ENCODE measurements at places on chromosomes 6 and 20. TPM values are rescaled to one million over a fixed set of nuclear protein-coding genes. Genes with fewer than 3 reads are reported as not detected.
A peak's percentile ranks its signal among the peaks of the same experiment; 100 is the strongest.

DNA sequence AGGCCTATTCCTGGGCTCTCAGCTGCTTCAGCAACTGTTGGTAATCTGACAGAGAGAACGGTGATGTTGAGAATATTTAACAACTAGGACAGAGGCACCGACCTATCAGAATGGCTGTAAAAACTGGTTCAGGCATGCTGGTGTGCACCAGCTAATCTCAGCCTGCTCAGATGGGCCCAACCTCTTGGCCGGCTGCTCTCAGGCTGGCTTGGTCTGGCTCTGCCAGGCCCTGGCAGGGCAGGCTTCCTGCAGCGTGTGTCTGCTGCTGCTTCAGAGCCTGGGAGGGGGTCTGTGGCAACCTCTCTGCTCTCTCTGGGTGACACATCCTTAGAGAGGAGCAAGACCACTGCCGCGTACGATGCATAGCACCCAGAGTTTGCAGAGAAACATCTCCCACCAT is 4.8 kb downstream of the SLC2A12 start:
- peak; percentile 74 for DNase-seq

GRCh38 chr6:139470997-139471396 is 96.5 kb upstream of the CITED2 start:
- no peak for DNase-seq

DNA sequence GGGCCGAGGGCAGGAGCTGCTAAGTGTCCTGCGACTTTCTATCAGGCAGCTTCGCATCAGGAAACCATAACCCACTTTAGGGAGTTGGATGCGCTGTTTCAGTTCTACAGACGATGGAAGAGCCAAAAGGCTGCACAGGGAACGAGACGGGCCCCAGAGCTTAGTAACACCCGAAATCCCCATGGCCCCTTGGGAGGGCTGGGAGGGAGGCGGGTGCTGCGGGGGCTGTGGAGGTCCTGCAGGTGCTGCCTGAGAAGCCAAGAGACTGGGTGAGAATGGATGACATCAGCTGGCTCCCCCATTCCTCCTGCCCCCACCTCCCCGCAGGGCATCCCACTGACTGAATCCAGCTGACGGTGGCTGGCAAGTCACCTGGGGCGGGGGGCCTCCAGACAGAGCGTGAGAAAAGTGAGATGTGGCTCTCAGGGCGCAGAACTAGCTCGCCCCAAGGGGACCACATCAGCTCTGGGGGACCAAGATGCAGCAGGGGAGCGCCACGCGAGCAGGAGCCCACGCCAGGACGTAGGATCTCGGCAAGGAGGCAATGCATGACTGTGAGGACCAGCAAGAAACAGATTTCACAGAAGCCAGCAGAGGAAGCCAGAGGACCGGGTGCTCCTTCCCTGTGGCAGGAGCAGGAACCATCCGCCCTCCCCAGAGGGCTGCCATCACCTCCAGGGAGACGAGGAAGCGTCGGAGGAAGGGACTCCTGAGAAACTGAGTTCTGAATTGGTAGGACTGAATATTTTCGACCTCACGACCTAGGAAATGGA is 36.8 kb downstream of the PNLDC1 start:
- peak; percentile 47 for DNase-seq

DNA sequence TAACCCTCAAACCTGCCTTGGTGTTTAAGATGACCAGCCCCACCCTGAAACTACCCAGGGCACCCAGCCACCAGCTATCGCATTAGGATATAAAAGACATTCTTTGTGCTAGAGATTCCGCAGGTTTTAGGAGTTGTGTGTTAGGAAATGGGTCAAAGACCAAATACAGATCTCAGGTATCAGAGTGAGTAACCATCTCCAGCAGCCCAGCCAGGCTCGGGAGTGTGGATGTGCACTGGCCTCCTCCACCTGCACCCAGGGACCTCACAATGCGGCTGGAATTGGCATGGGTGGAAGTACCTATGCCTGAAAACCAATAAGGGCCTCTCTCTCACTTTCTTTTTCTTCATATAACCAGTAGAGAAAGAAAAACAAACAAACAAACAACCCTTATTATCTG is 51.1 kb upstream of the CST7 start:
- no peak for DNase-seq

GRCh38 chr20:16535277-16535676 is 38.0 kb downstream of the KIF16B start:
- no peak for DNase-seq

- DNase-seq: no peak
Measured at GRCh38 chr20:6665621-6666355, 101.7 kb upstream of the BMP2 start.

- no peak for DNase-seq
Measured at GRCh38 chr20:25187635-25188034, 7.9 kb upstream of the ENTPD6 start.

Gene SLC44A4
- not detected for total RNA-seq

DNA sequence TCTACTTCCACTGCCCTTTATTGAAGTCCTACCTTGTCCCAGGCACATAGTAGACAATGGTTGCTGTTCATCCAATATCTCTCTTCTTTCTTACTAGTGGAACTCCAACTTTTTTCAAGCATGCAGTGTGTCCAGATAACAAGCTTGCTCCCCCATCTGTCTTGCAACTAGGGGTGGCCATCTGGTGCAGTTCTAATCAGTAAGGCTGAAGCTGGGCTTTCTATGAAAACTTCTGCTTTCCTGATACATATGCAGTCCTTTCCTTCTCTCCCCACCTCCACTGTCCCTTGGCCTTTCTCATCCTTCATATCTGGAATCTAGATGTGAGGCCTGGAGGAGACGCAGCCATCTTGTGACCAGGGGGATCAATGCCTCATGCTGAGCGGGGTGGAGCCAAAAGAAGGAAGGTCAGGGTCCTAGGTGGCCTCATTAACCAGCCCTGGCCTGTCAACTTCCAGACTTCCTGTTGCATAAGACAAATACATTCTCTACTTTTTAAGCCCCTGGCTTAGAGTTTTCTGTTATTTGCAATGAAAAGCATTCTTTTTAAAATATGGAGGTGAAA is 59.6 kb upstream of the ZFP64 start:
- DNase-seq: no peak

Gene CDSN
- not detected for total RNA-seq

GRCh38 chr6:158963020-158963808 is 36.8 kb downstream of the RSPH3 start:
- no peak for DNase-seq

Gene TFAP2C
- total RNA-seq: 0.20 TPM

DNA sequence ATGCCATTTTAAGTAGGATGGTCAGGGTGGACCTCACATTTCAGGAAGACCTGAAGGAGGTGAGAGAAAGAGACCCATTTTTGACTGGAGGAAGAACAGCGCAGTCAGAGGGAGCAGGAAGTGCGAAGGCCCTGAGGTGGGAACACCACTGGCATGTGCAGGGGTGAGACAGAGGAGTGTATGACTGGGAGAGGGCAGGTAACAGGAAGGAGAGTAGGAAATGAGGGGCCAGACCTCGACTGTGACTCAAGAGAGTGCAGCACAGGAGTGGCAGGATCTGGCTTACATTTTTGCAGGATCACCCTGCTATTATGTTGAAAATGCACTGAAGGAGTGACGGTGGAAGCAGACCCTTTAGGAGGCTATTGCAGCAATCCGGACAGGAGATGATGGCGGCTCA is 117.7 kb upstream of the CDYL start:
- no peak for DNase-seq

- no peak for DNase-seq
Measured at GRCh38 chr20:41081276-41081814, 52.7 kb downstream of the TOP1 start.

Gene SAMD3
- total RNA-seq: 0.32 TPM

GRCh38 chr6:31769684-31770371 is 7.3 kb downstream of the VWA7 start:
- DNase-seq: peak; percentile 78

Gene TMEM244
- not detected for total RNA-seq

- no peak for DNase-seq
Measured at GRCh38 chr6:140051521-140052512, 677.4 kb upstream of the CITED2 start.

GRCh38 chr20:64224351-64225170 is 31.0 kb upstream of the PCMTD2 start:
- peak; percentile 51 for DNase-seq

DNA sequence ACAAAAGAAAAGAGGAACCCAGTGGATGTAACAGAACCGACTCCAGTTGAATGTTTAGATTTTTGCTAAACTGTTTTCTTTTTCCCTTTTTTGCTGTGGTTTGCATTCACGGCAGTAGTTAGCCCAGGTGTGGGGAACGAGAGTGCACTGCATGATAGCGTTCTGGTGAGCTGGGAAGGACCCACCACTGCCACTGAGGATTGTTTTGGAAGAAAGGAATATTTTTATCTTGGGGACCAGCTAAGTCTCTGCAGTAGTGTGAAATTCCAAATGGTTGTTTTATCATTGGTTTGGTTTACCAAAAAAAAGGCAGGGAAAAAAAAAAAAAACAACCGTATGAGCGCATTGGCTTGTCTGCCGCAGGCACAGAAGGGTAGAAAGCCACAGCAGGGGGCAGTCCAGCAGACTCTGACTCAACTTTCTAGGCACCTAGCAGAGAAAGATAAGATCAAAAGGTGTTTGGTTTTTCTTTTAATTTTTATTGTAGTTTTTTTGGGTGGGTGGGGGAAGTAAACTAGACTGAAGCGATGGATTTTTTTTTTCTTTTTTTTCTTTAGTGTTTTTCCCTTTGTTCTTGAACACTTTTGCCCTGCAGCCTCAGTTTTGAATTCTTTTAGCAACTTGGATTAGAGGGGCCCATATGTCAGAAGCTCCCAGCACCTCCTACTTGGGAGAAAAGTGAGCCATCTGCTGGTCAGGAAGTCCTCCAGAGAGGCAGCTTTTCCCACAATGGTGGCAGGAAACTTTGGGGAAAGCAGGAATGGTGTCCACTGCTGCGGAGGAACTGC is 13.5 kb upstream of the RAB5IF start:
- no peak for DNase-seq

Gene SPINT4
- not detected for total RNA-seq

DNA sequence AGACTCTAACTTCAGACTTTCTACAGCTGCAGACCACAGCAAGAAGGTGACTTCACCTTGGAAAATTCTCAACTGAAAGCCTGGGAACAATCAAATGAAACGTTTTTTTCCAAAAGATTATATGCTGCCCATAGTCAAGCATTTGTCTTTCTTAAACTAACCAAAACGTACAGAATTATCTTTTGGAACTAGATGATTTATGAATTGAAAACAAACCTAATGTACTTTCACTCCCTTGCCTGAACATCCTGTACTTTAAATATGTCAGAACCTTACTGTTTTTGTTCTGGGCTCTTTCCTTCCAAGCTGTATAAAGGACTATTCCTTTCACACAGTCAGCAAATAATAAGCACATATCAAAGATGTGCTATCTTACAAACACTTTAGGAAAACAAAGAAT is 62.4 kb upstream of the TNFAIP3 start:
- DNase-seq: no peak

GRCh38 chr6:73870907-73871306 is 174.9 kb downstream of the CD109 start:
- DNase-seq: no peak

DNA sequence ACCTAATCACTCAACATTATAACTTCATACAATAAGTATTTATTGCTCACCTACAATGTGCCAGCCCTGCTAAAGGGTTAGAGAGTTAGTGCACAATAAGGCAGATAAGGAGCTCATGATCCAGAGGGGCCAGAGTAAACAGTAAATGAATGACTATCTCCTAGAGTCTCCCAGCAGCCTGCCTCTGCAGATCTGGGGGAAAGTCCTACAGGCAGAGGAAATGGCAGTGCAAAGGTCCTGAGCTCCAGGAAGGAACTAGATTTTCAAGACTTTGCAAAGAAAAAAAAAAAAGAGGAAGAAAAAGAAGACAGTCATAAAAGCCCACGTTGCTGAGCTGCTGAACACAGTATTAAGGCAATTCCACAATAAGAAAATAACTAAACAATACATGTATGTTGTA is 160.1 kb downstream of the SIM1 start:
- DNase-seq: no peak

Gene OXT
- total RNA-seq: not detected

GRCh38 chr20:18916886-18917750 is 103.5 kb downstream of the SCP2D1 start:
- no peak for DNase-seq

- no peak for DNase-seq
Measured at GRCh38 chr20:21147593-21147992, 21.7 kb downstream of the KIZ start.

- DNase-seq: no peak
Measured at GRCh38 chr20:57220337-57221145, 45.9 kb downstream of the BMP7 start.

Gene CHRNA4
- 1.8 TPM for total RNA-seq

All from left ventricle myocardium superior (tissue), 1 donor.